ENCODE measurements at places on chromosomes 3 and 15.

GRCh38 chr15:75125935-75126334 lies 75.7 kb upstream of the C15orf39 start:
- no peak for DNase-seq

GRCh38 chr3:149647812-149648211 lies 10.0 kb downstream of the WWTR1 start:
- no peak for DNase-seq

DNA sequence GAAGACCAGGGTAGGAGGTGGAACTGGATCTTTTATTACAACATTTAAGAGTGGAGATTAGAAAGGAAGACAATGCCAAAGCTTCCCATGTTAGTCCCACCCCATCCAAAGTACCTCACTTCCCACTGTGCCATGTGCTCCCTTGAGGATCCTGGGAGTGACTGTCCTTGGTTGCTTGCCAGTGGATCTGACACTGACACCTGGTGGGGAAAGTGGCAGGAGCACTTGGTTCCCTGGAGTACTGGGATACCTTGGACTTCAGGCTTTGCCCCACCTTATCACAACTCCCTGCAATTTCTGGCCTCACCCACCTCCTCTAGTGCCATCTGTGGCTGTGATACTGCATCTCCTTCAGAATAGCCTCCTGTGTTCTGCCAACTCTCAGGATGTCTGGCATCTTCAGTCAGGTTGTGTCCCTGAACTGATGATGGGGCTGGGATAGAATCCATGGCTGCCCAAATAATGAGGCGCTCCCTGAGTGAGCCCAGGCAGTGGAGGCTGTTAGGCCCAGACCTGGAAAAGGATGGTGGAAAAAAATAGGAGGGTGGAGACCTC lies 1.3 kb downstream of the ELL3 start:
- DNase-seq, result no peak

DNA sequence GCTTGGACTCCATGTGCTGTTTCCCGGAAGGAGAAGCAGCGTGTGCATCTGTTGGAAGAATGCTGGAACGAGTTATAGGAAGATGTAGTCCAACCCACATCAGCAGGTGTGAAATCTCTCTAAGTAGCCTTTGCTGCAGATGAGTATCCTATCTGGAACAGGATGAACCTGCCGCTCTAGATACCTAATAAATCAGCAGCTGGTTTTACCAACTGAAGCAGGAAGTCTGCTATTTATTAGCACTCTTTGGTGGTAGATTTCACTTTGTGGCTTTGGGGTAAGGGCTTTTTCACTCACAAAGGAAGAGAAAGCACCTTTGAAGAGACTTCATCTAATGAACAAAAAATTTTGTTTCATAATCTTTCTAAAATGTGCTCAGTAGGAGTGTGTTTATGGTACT lies 66.4 kb downstream of the DCUN1D1 start:
- DNase-seq, result no peak

GRCh38 chr15:81981908-81982307 lies 63.9 kb downstream of the MEX3B start:
- DNase-seq, result no peak

All from omental fat pad (tissue), 4 donors.